ENCODE measurements at places on chromosomes 12 and 14. TPM values are rescaled to one million over a fixed set of nuclear protein-coding genes. Genes with fewer than 3 reads are reported as not detected.

- no peak for DNase-seq
These were observed 98.7 kb downstream of the EML1 start for GRCh38 chr14:99891900-99892299.

GRCh38 chr14:99040711-99041110, 231.3 kb downstream of the BCL11B start:
- no peak for DNase-seq

- no peak for DNase-seq
These were observed 124.5 kb downstream of the PTPRO start for GRCh38 chr12:15446807-15447206.

DNA sequence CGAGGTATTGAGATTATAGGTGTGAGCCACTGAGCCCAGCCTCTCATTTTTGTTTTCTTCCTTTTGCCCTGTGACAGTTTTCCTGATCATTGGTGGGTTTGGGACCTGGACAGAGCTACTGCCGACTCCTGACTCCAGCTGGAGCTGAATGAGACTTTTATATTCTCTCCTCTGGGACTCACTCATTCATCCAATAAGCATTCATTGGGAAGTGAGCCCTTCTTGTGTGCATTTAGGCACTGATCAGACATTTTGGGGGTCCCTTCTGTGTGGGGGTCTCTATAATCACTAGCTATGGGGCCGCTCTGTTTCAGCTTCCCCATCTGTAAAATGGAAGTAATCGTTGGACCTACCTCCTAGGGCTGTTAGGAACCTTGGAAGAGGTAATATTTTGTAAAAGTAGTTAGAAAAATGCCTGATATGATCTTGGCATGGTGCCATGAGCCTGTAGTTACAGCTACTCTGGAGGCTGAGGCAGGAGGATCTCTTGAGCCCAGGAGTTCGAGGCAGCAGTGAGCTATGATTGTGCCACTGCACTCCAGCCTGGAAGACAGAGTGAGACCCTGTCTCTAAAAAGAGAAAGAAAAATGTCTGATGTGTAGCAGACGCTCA, 7.2 kb downstream of the SH2B3 start:
- no peak for DNase-seq

- DNase-seq = no peak
These were observed 319.7 kb upstream of the NAV3 start for GRCh38 chr12:77510985-77511384.

DNA sequence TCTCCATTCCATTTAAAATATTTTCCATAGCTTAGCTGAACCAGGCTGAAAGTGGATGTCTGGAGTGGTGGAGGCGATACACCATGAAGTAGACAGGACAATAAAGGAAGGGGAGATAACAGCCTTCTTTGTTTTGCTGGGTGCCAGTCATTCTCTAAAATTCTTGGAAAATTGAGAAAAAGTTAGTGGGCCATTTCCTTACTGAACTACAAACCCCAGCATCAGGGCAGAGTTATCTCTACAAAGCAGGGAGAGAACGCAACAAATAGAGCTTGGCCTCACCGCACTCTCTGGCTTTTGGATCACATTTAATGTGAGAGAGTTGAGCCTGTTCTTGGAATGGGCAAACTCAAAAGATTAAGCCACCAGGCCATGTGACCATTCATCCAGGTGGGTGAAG, 41.2 kb upstream of the LRRC10 start:
- DNase-seq = no peak

DNA sequence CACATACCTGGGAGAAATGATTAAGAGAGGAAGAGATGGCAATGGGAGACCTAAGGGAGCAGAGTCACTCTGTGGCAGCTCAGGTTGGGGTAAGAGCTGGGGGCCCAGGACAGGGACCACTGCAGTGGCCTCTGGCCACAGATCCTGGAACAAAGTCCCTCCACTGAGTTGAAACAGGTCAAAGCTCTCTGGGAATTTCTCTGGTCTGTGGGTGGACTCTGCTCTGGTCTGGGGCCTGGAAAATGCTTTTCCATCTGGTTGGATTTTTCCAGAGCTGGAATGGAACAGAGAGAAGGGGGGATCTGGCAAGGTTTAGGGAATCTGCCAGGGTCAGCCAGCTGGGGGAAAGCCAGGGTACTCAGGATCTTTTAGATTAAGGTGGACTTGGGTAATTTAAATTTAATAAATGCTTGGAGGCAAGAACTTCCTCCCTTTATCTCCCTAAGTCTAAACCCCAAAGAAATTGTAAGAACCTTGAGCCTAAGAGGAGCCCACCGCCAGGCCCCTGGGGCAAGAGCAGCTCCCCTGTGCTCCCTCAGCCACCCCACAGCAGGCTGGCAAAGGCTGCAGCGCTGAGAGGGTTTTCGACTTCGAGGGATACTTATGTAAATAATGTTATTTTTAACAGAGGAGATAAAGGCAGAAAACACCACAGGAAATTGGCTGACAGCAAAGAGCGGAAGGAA, 3.7 kb downstream of the HOXC10 start:
- DNase-seq = no peak

DNA sequence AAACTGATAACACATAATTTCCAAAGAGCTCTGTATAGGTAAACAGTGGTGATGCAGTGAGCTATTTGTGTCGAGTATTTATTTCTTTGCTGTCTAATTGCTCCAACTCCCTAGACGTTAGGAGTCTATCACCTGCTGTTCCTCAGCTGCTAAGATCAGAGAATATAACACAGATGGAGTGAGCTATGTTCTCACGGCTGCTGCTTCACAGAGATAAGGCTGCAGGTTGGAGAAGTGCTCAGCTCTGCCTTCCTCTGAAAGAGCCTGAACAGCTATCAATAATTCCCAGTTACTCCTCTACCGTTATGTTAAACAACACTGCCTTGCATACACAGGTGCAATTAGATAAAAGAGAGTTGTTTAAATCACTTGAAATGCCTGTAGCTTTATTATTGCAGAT, 103.2 kb upstream of the MDGA2 start:
- DNase-seq = no peak

CABP1 gene
- total RNA-seq = 0.10 TPM

Measured in activated CD4-positive, alpha-beta T cell treated with anti-CD3 and anti-CD28 coated beads, Interleukin-2, amount 10 ng/mL, durations not matched to agents 7 days and 5 days (primary cell).